Thoracic aorta (tissue), 2 donors: ENCODE measurements at places on chromosomes 3 and 15. TPM values are rescaled to one million over a fixed set of nuclear protein-coding genes. Genes with fewer than 3 reads are reported as not detected.
A peak's percentile ranks its signal among the peaks of the same experiment; 100 is the strongest.

KNG1 gene
- total RNA-seq, result not detected

DNA sequence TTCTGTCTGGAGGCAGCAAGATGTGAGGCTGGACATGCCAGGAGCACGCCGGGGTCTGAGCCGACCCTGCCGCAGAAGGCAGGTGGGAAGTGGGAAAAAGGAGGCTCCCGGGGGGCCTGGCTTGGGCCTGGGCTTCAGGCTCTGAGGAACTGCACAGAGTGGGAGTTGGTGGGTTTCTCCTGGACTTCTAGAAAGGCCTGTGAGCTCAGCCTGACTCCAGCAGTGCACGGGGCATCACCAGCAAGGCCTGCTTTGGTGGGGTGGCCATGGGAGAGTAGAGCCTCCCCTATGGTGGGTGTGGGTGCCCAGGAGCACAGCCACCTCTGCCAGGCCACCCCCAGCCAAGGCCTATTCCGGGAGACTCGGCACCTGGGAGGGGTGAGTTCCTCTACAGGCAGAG lies 18.1 kb upstream of the SLC41A3 start:
- H3K27ac ChIP-seq, result peak overlapping the region; percentile 98
- H3K4me1 ChIP-seq, result peaks cover 61% of the 10 kb centered on the region
- H3K27me3 ChIP-seq, result no peaks in the 10 kb centered on the region
- DNase-seq, result no peak
- H3K4me3 ChIP-seq, result peak overlapping the region; percentile 11

GRCh38 chr15:69132977-69133861 lies 27.2 kb upstream of the GLCE start:
- no peaks in the 10 kb centered on the region for H3K27me3 ChIP-seq
- no peak overlapping the region for H3K4me3 ChIP-seq
- DNase-seq, result no peak
- peaks cover 4% of the 10 kb centered on the region for H3K4me1 ChIP-seq
- no peaks in the 10 kb centered on the region for H3K36me3 ChIP-seq
- no peak overlapping the region for H3K27ac ChIP-seq

GRCh38 chr15:89203705-89204273 lies 17.6 kb downstream of the RLBP1 start:
- no peaks in the 10 kb centered on the region for H3K27me3 ChIP-seq
- DNase-seq, result no peak
- no peak overlapping the region for H3K4me3 ChIP-seq

GRCh38 chr15:60460931-60461330 lies 18.0 kb downstream of the ICE2 start:
- H3K36me3 ChIP-seq, result no peaks in the 10 kb centered on the region
- DNase-seq, result no peak
- H3K4me3 ChIP-seq, result no peak overlapping the region

- H3K4me1 ChIP-seq, result no peaks in the 10 kb centered on the region
- H3K27ac ChIP-seq, result no peak overlapping the region
- no peak for DNase-seq
- no peaks in the 10 kb centered on the region for H3K27me3 ChIP-seq
- H3K4me3 ChIP-seq, result no peak overlapping the region
- no peaks in the 10 kb centered on the region for H3K36me3 ChIP-seq
These were observed 388.5 kb upstream of the THBS1 start for GRCh38 chr15:39192351-39192750.

- H3K36me3 ChIP-seq, result peaks cover 10% of the 10 kb centered on the region
- no peak overlapping the region for H3K27ac ChIP-seq
- H3K27me3 ChIP-seq, result no peaks in the 10 kb centered on the region
- H3K4me3 ChIP-seq, result no peak overlapping the region
These were observed 66.4 kb downstream of the DCUN1D1 start for GRCh38 chr3:182913889-182914288.

GRCh38 chr3:190526787-190527762 lies 13.2 kb downstream of the IL1RAP start:
- no peaks in the 10 kb centered on the region for H3K4me1 ChIP-seq
- DNase-seq, result no peak
- H3K27ac ChIP-seq, result no peak overlapping the region
- H3K4me3 ChIP-seq, result no peak overlapping the region
- no peaks in the 10 kb centered on the region for H3K36me3 ChIP-seq
